ENCODE measurements at places on chromosomes 1 and 21.

DNA sequence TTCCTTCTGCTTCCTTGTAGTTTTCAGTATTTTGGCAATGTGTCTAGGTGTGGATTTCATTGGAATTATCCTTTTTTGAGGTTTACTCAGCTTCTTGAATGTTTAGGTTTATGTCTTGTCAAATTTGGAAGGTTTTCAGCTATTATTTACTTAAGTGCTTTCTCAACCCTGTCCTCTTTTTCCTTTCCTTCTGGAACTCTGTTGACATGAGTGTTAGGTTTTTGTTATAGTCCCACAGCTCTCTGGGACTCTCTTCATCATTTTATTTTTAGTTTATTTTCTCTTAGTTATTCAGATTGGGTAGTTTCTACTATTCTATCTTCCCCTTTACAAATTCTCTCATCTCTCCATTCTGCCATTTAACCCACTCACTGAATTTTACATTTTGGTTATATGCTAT, 63.1 kb upstream of the GPR88 start:
- no peak for DNase-seq

GRCh38 chr1:116390195-116390594, 17.2 kb downstream of the ATP1A1 start:
- DNase-seq: no peak

- no peak for DNase-seq
These were observed 22.3 kb downstream of the IL6R start for GRCh38 chr1:154427173-154428139.

GRCh38 chr1:65429806-65430205, 9.3 kb downstream of the LEPR start:
- DNase-seq: peak; percentile 89

- no peak for DNase-seq
These were observed 45.2 kb downstream of the NENF start for GRCh38 chr1:212477680-212478466.

DNA sequence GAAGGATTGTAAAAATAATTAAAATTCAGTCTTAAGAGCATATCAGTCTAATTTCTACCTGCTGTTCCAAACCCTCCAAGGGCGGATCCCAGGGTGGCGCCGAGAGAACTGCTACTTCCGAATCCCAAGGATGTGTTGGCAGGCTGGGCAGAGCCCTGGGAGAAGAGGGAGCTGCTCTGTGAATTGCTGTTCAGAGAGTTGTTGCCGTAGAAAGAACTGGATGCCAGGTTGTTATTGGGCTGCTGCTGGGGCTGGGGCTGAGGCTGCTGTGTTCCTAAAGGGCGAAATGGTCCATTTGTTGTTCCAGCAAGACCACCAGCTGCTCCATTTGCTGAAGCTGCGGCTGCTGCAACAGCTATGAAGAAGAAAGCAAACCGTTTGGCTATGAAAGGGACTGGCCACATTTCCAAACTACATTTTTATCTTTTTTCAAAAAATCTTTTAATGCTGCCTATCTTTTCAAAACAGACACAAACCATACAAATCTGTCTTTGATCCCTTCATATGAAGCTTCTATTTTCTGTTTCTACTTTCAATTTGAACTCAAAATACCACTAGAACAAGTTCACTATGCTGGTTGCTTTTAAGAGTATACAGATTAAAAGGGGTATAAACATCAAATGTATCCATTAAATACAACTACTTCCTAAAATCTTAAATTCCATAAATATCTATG, 57.5 kb upstream of the SDC3 start:
- DNase-seq: no peak

GRCh38 chr1:203145321-203146041, 18.0 kb downstream of the ADORA1 start:
- DNase-seq: no peak

DNA sequence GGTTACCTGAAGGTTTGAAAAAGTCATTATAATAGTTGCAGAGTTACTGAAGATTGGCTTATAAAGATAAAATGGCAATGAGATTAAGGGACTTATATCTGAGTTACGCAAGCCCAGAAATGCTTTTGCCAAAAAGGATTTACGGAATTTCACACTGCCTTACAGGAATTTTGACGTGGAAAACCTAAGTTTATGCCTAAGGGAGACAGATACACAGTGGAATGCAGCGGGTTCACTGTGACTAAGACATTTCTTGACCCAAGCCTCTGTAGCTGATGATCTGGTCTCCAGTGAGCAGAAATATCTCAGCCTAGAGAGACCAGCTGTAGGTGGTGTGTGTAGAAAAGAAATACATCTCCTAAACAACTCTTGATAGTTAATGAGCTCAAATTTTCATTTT, 10.1 kb upstream of the EXO1 start:
- DNase-seq: no peak

- no peak for DNase-seq
These were observed 5.8 kb downstream of the TTC13 start for GRCh38 chr1:230972855-230973271.

DNA sequence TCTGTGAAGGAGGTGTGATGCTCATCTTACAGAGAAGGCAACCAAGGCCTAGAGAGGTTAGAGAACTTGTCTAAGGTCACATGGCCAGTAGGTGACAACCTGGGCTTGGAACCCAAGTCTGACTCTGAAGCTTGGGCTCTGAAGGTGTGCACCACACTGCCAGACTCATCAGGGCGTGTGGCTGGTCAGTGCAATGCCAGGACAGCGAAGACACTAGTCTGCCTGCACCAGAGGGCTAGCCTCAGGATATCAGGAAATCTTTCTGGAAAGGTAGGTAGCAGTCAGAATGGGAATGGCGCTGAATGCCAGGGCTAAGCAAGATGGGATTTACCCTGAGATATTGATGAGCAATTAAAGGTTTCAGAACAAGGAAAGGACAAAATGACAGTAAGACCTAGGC, 34.9 kb downstream of the ELK4 start:
- DNase-seq: no peak

GRCh38 chr1:155017041-155017945, 14.7 kb downstream of the ZBTB7B start:
- DNase-seq: peak; percentile 32
